Stimulated activated CD4-positive, alpha-beta T cell treated with anti-CD3 and anti-CD28 coated beads, TNF-alpha, amount 100 ng/mL, for 1 hour (primary cell): ENCODE measurements at places on chromosomes 5 and 9.

DNA sequence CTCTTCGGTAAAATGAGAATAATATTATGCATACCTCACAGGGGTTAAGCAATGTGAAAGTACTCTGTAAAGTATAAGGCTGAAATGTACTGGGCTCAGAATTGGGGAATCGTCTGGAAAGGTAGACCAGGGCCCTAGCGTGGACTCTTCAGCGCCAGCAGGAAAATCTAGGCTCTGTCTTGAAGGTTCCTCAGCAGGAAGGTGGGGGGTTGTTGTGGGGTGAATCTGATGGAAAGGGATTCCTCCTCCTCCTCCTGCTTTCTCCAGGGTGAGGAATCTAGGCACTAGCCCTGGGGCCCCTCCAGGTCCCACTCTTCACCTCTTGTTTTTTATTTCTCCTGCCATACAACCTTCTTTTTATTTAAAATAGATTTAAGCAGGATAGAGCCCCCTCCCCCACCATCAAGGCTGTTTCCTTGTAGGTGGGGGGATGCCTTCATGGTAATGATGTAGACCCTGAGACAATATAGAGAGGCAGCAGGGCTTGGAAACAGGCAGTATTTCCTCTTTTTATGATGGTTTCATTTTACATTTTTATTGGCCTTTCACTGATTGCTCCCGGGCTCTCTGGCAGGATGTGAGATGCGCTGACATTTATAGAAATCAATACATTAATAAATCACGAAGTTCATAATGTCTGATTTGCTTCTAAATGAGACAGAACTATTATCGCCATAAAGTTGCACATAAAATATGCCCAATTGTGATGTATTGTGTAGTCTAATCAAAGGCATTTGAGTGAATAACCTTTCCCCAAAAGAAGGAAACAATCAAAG lies 78.9 kb upstream of the GABRP start:
- no peak for DNase-seq

GRCh38 chr5:81422671-81423070 lies 28.7 kb upstream of the ACOT12 start:
- no peak for DNase-seq

- DNase-seq = no peak
Measured at GRCh38 chr9:90325913-90326653, 316.5 kb downstream of the DIRAS2 start.

GRCh38 chr5:4862500-4862899 lies 277.6 kb upstream of the ADAMTS16 start:
- DNase-seq = no peak

GRCh38 chr5:122756264-122756911 lies 18.5 kb upstream of the SNX2 start:
- DNase-seq = no peak

DNA sequence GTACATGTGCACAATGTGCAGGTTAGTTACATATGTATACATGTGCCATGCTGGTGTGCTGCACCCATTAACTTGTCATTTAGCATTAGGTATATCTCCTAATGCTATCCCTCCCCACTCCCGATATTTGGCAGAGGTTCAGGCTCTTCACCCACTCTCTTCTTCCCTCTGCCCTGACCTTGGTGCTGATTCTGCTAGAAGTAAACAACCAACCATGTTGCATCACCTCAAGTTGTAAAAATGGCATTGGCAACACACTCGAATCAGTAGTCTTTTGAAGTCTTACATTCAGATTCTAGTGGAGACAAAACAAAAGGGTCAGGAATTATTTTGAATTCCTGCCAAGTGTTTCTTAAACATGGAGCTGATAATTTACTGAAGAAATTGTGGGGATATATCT lies 40.0 kb downstream of the PRR16 start:
- no peak for DNase-seq

- no peak for DNase-seq
Measured at GRCh38 chr9:93675336-93676150, 99.2 kb downstream of the PHF2 start.

DNA sequence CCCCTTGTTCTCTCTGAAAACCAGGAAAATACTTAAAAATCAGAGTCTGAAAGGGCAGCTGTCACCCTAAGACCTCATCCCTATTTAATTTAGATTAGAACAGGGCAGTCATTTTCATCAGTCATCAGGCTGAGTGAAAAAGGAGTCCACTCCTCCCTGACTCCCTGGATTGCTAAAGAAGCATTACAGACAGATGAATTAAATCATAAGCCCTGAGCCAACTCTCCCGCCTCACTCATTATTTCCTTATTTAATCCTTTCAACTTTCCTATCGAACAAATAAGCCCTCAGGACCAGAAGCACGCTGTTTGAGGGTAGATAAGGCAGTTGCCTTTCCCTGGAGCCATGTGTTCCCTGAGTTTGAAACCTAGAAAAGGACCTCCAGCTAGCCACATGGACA lies 201.9 kb upstream of the ANKRD55 start:
- DNase-seq = no peak

GRCh38 chr9:20170122-20170521 lies 381.3 kb upstream of the SLC24A2 start:
- DNase-seq = no peak

GRCh38 chr5:139976703-139977102 lies 66.4 kb downstream of the NRG2 start:
- DNase-seq = no peak

- no peak for DNase-seq
Measured at GRCh38 chr9:131048332-131048731, 39.4 kb downstream of the LAMC3 start.

DNA sequence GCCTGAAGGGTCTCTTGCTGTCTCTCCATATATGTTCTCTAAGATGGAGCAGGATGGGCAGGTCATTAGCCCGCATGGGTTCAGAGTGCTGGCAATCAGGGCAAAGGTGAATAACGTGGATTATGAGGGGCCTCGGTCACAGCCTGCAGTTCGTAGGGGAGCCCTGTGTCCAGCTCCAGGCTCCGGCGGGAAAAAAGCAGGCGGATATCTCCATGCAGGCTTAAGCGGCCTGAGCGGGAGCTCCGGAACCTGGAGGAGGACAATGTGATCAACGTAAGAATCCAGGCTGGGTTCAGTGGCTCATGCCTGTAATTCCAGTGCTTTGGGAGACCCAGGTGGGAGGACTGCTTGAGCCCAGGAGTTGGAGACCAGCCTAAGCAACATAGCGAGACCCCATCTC lies 2.2 kb upstream of the STOML2 start:
- no peak for DNase-seq

GRCh38 chr5:132962429-132963021 lies 909 bp downstream of the AFF4 start:
- no peak for DNase-seq

GRCh38 chr5:72231991-72232703 lies 87.9 kb downstream of the MRPS27 start:
- DNase-seq = no peak

GRCh38 chr9:21016701-21017491 lies 14.5 kb downstream of the HACD4 start:
- DNase-seq = no peak

- DNase-seq = no peak
Measured at GRCh38 chr5:159133041-159133741, 33.5 kb upstream of the EBF1 start.

DNA sequence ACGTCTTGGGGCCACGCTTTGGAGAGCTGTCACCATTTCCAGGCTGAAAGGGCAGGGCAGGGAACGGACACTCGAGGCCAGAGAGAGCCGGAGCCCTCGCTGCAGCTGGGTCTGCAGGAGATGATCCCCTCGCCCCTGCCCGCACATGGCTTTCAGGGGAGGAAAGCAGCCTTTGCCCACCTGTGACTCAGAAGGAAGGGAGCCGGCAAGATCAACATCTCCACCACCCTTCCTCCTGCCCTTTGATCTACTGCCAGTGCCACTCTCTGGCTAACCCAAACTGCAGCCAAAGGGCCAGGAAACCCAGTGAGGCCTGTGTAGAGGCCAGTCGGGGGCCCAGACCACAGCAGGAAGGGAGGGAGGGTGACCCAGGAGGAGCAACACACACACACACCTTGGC lies 137.1 kb upstream of the ERCC6L2 start:
- no peak for DNase-seq

GRCh38 chr9:3868012-3868411 lies 342.2 kb upstream of the RFX3 start:
- DNase-seq = no peak

DNA sequence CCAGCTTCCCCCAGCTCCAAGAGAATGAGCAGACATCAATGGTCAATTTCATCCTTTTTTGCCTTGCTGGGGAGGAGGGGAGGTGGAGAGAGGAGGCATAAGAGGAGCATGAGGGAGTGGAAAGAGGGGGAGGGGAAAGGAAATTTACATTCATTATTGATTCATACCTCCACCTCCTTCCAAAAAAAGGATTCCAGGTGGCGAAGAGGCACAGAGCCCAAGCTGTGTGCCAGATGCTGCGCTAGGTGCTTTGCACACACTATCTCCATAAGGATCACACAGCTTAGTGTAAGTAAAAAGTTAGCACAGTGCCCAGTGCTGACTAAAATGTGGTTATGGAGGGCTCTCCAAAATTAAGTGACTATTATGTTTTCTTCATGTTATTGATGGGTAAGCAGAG lies 11.0 kb downstream of the ASTN2 start:
- no peak for DNase-seq

DNA sequence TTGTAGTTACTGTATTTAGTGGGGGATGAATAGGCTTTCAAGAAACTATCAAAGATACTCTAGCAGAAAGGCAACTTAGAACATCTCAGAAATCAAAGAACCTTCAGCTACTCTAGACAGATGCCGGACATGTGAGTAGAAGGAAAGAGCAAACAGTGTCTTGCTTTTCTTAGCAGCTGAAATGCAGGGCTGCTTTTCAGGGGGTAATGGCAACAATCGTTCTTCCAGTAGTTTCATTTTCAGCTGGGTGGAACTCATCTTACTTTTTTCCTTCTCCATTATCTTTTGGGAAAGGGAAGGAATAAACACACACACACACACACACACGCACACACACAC lies 281.6 kb downstream of the CRB2 start:
- no peak for DNase-seq

GRCh38 chr5:68088302-68088701 lies 127.3 kb upstream of the PIK3R1 start:
- no peak for DNase-seq

- no peak for DNase-seq
Measured at GRCh38 chr5:156128026-156128425, 198.9 kb upstream of the SGCD start.

GRCh38 chr5:38854907-38855306 lies 9.1 kb downstream of the OSMR start:
- DNase-seq = no peak

- DNase-seq = no peak
Measured at GRCh38 chr9:99785010-99785590, 36.6 kb upstream of the NR4A3 start.

DNA sequence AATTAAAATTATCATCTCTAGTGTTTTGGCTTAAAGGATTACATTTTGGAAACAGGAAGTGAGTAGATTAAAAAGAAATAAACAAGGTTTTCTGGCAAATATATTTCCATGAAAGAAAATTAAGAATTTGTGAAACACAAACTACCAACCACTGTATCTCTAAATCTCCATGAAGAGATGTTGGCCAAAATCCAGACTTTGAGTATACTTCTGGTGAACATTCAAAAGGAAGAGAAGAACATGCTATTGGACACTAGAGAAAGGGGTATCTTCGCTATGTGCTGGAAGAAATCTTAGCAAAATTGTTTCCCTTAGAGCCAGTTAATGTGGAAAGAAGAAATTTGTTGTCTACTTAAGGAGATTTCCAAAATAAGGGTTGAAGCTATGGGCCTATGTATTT lies 710.4 kb upstream of the CTNND2 start:
- no peak for DNase-seq

DNA sequence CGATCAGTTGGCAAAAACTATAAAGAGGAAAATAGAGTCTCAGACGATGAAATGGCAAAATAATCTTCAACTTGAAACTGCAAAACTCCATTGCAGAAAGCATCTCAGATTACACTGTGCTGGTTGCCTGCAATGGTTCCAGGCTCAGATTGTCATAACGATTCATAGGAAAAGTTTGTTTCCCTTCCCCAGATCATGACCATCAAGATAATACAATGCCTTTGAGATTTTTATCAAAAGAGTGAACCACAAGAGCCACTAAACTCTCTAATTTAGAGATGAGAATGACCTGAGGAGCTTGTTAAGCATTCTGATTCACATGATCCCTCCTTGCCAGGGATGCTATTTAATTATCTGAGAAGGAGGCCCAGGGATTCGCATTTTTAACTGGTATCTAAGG lies 52.6 kb upstream of the ITGA1 start:
- no peak for DNase-seq
